ENCODE measurements at places on chromosomes 3 and 15.

- DNase-seq, result no peak
These were observed 913 bp upstream of the SCN5A start for GRCh38 chr3:38650248-38650951.

- DNase-seq, result no peak
These were observed 23.1 kb downstream of the XXYLT1 start for GRCh38 chr3:195247863-195248189.

GRCh38 chr3:58783845-58784244 is 117.3 kb upstream of the FAM3D start:
- no peak for DNase-seq

DNA sequence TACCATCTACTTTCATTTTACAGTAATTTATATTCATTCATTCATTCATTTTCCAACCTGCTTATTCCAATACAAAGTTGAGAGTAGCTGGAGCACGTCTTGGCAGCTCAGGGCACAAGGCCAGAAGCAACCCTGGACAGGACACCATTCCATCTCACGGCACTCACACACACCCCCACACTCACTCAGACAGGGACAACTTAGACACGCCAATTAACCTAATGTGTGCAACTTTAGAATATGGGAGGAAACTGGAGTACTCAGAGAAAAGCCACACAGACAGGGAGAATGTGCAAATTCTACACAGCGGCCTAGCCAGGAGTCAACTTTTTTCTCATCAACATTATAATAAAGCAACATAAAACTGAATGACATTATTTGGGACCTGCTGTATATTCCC is 46.7 kb downstream of the IGF2BP2 start:
- DNase-seq, result no peak

- no peak for DNase-seq
These were observed 907.5 kb downstream of the ZPLD1 start for GRCh38 chr3:103342205-103342731.

GRCh38 chr3:190860521-190860920 is 2.0 kb downstream of the GMNC start:
- DNase-seq, result no peak

DNA sequence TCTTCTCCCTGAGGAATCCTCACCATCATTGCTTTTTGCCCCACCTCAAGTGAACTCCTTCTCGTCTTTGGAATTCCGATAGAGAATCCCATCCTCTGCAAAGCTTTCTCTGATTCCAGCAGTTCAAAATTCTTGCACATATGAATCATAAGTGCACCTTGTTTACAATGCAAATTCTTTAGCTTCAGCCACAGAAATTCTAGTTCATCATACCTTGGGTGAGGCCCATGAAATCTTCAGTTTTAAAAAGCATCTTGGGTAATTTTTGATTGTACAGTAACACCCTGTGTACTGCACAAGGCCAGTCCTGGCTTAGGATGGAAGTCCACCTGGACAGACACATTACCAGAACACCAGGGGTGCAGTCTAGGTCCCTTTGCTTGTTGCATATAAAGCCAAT is 30.8 kb downstream of the MDFIC2 start:
- DNase-seq, result no peak

DNA sequence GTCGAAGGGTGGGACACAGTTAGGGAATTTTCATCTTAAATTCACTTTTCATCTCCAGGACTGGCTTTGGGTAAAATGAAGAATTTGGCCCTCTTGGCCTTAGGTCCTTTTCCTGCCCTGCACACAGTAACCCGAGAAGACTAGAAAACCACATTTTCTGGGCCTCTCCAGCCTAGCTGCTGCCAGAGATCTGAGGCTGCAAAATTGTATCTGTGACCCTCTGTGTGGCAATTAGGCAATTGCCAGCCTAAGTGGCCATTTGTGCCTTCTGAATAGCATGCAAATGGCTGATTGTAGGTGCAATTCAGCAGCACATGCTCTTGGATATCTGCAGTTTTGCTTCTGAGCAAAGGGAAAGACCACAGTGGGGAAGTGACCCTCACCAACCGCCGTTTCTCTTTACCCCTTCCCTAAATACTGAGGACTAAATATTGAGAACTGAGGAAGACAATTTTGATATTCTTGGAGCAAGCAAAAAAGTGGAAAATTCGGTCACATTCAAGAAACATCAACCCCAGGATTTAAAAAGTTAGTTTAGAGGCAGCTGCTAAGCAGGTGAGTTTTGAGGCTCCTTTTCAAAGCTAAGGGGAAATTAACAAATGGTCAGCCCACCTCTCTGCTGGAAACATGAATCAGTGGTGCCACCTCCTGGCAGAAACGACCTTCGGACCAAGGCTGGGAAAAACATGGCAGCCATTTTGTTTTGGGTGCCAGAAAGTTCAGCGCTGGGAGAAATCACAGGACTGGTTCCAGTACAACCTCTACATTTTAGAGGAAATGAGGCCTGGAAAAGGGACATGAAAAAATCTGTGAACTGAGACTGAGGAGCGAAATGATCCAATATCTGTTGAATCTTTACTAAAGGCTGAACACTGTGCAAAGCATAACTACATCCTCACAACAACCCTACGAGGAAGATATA is 56.6 kb upstream of the PRTG start:
- DNase-seq, result peak; percentile 72

DNA sequence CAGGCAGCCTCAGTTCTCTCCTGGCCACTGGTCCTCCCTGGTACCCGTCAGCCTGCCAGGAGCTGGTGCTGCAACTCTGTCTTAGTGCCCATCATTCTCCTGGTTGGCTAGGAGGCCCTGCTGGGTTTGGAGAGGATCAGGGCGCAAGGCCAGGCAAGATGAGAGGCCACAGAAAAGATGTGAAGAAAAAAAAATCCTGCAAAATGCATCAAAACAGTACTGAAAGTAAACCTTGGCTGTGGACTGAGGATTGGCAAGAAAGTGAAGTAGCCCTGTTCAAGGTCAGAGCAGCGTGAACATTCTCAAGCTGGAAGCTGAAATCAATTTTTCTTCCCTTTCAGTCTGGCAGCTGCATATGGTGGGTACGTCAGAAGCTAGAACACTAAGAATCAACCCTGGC is 74.2 kb downstream of the GTF2E1 start:
- DNase-seq, result no peak

GRCh38 chr3:16897254-16897926 is 12.6 kb downstream of the PLCL2 start:
- DNase-seq, result no peak

- peak; percentile 53 for DNase-seq
These were observed 307.7 kb downstream of the RPLP1 start for GRCh38 chr15:69760258-69760845.

DNA sequence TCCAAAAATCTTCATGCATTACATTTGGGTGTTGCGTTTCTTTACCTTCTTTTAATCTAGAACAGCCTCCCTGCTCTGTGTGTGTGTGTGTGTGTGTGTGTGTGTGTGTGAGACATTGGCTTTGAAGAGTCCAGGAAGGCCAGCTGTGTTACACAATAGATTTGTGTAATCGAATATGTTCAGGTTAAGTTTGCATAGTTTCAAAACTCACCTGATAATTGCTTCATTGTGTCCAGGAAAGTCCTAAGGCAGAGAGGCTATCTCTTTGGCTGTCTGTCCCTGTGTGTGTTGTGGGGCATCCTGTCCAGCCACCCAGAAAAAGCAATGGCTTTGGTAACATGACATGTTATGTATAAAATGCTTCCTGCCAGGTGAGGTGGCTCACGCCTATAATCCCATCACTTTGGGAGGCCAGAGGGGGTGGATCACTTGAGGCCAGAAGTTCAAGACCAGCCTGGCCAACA is 37.5 kb downstream of the ZNF710 start:
- no peak for DNase-seq

DNA sequence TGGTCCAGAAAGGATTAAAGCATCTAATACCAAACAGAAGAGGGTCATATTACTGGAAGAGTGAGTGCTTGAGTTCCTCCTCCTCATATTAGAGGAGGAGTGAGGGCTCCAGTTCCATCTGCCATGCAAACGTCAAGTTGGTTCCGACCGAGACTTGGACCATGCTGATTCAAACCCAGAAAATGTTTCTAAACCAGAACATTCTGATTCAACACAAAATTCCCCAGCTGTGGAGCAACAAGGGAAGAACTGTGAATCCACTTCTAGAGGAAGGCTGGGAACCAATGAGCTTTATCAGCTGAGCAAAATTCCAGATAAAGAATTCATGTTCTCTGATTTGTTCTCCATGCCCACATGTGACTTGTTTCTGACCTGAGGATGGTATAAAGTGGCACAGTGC is 135.6 kb upstream of the WNT5A start:
- DNase-seq, result no peak

Data from kidney capillary endothelial cell (primary cell).